Activated naive CD8-positive, alpha-beta T cell treated with anti-CD3 and anti-CD28 coated beads, Interleukin-2, amount 50 U/mL, for 16 hours (primary cell): ENCODE measurements at places on chromosomes 6 and 20.

DNA sequence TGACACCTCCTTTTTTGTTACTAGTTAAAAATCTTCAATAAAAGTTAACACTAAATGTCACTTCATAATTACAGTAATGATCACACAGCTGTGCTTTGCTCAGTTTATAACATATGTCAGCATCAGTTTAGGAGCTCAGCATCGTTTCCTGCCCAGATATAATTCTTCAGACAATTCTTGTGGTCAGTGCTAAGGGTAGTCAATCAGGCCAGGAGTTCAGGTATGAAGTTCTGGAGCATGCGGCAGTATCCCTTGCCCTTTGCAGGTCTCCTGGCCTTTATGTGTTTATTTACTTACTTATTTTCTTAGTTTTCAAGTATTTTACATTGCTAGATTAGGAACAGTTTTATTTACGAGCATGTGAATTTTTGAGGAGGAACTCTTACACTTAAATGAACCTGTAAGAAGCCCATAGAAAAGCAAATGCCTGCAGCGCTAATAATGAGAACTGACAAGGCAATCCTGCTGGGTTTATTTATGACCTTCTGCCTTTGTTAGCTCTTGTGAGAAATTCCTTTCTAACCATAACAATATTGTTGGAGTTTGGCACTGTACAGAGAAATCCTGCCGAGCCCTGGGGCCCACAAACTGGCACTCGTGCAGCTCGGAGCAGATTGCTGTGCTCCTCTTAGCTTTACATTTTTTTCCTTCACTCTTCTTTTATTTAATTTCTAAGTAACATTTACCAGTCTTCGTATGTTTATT is 252.8 kb downstream of the TMEM242 start:
- no peak for DNase-seq

- no peak for DNase-seq
Observed at GRCh38 chr20:18091623-18092022, 33.9 kb upstream of the OVOL2 start.

GRCh38 chr6:164749221-164750064 is 560.0 kb downstream of the C6orf118 start:
- no peak for DNase-seq

GRCh38 chr20:18019068-18019467 is 38.6 kb downstream of the OVOL2 start:
- no peak for DNase-seq

DNA sequence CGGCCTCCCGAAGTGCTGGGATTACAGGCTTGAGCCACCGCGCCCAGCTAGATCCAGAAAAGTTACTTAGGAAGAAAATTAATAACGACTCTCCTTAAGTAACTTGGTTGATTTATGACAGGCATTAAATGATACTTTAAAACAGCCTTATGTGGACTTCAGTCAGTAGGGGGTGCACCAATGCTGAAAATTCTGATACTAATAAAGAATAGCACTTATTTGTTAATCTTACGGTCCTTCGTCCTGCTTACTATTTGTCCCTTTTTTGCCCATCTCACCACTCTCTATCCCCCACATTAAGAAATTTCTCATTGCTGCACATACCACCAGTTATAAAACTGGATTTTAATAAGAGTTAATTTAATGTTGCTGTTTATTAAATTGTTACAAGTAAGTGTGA is 12.7 kb upstream of the PRELID3B start:
- DNase-seq = no peak

- no peak for DNase-seq
Observed at GRCh38 chr6:128057541-128057940, 156.7 kb upstream of the THEMIS start.

DNA sequence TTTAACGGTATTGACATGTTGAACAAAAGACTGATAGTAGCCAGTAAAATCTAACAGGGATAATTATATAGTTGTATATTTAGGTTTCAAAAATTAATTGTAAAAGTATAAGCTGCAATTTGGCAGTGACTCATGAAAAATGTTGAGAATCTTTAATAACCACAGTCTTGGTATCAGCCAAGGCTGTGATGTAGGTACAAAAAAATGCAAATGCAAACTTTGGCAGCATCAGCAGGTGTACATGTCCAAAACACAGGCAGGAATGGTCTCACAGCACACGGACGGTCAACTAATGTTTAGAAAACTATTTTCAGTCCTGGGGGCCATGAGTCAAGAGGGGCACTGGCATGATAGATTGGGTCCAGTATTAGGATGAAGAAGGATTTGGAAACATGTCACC is 58.5 kb upstream of the BEND3 start:
- DNase-seq = no peak

GRCh38 chr20:33636776-33637175 is 25.4 kb upstream of the C20orf144 start:
- DNase-seq = no peak

DNA sequence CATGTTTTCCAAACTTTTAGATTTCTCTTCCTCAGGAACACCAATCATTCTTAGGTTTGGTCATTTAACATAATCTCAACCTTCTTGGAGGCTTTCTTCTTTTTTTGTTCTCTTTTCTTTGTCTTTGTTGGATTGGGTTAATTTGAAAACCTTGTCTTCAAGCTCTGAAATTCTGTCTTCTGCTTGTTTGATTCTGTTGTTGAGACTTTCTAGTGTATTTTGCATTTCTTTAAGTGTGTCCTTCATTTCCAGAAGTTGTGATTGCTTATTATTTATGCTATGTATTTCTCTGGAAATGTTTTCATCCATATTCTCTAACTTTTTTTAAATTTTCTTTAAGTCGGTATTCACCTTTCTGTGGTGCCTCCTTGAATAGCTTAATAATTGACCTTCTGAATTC is 42.2 kb downstream of the STMND1 start:
- DNase-seq = no peak

DNA sequence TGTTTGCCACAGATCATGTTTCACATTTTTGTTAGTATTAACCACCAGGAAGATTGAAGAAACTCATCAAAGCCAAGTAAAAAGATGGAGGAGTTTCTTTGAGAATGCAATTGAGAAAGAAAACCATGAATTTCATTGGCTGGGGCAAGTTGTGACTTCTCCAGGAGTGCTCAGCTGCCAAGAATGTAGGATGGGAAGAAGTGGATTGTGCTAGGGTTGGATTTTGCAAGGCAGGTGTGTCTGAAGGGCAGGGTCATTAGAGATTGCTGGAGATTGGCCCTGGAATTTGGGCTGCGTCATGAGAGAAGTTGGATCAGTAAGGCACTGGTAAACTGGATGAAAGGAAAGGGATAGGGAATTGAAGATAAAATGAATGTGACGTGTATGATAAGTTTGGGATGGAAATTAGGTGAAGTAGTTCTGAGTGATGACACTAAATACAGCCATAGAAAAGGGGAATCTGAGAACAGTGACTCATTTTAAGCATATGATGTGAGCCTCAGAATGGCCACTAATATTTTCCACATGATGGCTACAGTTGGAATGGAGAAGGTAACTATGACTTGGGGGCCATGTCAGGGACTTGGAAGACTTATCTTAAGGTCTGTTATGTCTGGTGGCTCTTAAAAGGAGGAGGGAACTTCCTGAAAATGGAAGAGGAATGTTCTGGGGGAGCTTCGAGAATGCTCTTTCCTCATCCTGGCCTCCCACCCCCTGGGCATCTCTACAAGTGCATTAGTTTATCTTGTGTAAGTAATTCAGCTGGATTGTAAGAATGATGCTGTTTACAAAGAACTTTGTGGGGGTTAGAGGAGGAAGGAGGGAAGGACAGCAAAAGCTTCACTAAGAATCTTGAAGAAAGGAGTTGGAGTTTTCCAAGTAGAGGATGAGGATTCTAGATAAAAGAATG is 27.8 kb upstream of the ERVFRD-1 start:
- no peak for DNase-seq

DNA sequence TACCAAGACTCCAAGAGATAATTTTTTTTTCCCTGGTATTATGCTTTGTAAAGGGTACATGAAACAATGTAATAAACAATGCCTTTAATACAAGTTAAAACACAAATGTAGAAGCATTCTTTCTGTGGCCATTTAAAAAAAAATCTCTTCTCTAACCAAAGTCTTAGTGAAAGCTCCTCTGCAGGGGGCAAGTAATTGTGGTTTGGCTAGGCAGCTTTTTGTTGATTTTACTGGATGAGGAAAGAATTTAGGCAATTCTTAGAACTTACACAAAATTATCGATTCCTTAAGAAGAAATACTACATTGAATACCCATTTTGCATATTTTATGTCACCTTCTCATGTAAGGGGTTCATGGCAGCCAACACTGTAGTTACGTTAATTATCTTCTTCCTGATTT is 12.4 kb downstream of the TFB1M start:
- DNase-seq = no peak

DNA sequence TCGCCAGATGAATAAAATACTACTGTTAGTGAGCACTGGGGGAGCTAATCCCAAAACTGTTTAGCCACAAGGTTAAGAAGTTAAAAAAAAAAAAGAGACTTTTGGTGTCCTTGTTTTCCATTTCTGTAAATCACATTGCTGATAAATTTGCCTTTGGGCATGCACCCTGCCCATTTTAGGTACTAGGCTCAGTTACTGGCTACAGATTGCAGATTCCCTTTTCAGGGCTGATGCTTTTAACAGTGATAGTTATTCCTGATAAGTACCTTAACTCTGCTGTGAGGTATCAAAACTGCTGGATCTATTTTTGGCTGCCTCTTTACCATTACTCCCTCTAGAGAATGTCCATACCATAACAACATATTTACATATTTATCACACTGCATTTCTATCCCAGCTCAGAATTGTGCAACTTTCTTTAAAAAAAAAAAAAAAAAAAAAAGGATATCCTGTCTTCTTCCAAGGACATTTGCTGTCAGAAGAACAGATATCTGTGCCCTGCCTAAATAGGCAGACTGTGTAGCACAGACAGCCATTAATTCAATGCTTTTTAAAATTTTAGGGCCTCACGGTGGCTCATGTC is 94.5 kb downstream of the SSR1 start:
- no peak for DNase-seq

DNA sequence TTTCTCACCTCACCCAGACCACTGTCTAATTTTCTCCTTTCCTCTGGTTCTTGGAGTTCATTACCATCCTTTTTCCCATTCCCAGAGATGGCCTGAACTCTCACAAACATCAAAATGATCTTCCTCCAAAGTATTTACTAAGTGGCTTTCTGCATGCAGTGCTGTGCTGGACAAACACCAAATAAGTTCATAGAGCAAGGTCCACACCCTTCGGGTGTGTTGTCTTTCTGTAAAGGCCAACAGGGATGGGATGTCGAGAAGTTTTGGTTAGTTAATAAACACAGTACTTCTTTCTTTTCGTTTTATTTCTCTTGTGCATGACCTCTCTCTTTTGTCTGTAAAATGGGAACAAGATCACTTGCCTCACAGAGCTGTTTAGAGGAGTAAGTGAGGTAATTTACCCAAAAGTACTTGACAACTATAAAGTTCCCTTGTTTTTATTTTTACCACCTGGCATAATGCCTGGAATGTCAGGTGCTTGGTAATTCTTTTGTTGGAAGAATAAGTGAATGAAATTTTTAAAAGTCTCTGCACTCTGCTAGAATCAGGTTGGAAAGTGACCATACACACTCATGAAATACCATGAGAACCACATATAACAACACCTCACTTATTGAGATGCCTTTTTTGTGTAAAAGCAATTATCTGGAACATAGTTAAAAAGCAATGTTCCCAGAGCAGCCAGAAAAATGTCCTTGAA is 22.8 kb upstream of the CCN6 start:
- DNase-seq = no peak

DNA sequence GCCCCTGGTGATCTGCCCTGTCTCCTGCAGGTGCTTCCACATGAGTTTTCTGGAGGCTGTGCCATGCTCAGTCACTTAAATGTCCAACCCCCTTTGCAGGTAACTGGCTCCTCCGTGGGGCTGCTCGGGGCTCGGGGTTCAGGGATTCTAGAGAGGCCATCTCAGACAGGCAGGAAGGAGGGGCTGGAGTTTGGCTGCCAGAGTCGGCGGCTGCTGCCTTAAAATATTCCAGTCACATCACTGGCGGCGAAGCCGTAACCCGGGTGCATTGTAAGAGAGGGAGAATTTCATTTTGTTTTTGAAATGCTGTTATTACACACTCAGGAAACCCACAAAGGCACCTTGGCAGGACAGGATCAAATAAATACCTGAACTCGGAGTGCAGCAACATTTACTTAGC is 212.9 kb upstream of the PMEPA1 start:
- no peak for DNase-seq

DNA sequence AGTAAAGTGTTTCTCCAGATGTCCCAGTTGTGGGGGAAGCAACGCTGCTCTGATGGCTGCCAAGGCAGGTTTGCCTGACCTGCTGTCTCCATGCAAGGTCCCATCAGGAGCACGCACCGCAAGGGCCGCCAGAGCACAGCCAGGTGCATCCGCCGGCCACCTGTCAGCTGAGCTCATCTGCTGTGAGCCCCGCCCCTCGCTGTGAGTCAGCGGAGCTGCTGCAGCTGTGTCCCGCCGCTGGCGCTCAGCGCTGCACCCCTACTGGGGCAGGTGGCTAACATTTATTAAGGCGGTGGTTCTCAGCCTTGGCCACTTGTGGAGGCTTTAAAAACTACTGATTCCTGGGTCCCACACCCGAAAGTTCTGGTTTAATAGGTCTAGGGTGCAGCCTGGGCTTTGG is 225.7 kb downstream of the UST start:
- DNase-seq = no peak

DNA sequence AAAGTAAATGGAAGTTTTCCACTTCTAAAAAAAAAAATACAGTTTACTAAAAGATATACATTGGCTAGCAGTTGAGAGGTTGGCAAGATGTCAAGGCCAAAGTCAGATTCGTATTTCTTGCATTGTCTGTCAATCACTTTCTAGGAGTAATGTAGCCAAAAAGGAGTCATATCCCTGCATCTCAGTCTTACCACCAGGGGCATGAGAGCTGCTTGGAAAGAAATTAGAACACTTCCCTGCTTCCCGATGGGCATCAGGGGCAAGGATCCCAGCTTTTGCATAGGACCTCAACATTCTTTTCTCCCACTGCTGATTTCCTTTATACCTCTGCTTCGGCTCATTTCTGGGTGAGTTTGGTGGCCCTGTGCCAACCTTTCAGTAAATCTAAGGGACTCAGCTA is 581.0 kb upstream of the MAP3K7 start:
- no peak for DNase-seq

- DNase-seq = no peak
Observed at GRCh38 chr6:120648713-120649112, 685.6 kb downstream of the TBC1D32 start.

DNA sequence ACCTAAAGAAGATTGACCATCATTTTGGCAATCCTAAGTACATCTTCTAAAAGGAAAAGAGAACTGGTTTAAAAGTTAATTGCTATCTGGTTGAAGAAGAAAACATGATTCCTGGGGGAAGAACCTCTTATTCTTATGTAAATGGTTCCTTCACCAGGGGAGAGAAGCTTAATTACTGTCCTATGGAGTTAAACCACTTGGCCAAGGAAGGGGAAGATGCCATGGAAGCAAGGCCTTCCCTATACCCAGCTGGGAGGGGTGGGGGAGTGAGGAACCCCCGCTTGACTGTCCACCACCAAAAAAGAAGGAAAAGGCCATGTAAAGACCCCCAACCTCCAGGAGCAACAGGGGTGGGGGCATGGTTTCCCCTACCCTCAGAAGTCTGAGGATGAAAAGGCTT is 962.1 kb downstream of the GRIK2 start:
- DNase-seq = no peak
